ENCODE measurements at places on chromosomes 1 and 21. TPM values are rescaled to one million over a fixed set of nuclear protein-coding genes. Genes with fewer than 3 reads are reported as not detected.

Gene SELL
- not detected for total RNA-seq

Gene MRPL9
- 43.0 TPM for total RNA-seq

Gene OR2T35
- not detected for total RNA-seq

Gene CD52
- 22.3 TPM for total RNA-seq

Gene CSF3R
- 2.5 TPM for total RNA-seq

Gene PADI1
- not detected for total RNA-seq

DNA sequence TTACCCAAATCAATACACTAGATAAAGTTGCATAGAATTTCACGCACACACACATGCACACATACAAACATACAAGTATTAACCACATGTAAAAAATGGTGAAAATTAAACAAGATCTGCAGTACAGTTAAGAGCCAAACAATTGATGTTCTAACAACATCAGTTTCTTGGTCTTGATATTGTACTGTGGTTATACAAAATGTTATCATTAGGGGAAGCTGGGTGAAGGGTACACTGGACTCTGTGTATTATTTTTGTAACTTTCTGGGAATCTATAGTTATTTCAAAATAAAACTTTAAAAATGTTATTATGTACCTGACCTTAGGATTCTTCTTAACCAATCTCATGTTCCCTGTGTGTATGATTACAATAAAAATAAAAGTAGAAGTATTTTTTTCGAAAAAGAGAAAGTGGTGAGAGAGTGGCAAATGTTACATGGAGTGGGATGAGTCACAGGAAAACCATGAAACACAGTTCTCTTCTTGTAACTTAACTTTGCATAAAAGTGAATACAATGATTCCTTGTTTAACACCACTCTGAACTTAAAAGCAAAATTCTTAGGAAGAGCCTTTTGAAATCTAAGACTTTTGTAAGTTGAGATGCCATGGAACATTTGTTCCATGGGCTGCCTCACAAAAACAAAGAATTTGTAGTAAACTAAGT is 101.6 kb upstream of the RUNX1 start:
- H3K4me1 ChIP-seq: no peaks in the 10 kb centered on the region
- no peak overlapping the region for H3K4me3 ChIP-seq
- H3K36me3 ChIP-seq: no peaks in the 10 kb centered on the region
- no peak overlapping the region for H3K27ac ChIP-seq
- DNase-seq: no peak
- H3K27me3 ChIP-seq: no peaks in the 10 kb centered on the region

- no peaks in the 10 kb centered on the region for H3K27me3 ChIP-seq
- H3K4me3 ChIP-seq: no peak overlapping the region
- no peaks in the 10 kb centered on the region for H3K36me3 ChIP-seq
- no peak for DNase-seq
These were observed 12.2 kb downstream of the STYXL2 start for GRCh38 chr1:167106119-167106461.

DNA sequence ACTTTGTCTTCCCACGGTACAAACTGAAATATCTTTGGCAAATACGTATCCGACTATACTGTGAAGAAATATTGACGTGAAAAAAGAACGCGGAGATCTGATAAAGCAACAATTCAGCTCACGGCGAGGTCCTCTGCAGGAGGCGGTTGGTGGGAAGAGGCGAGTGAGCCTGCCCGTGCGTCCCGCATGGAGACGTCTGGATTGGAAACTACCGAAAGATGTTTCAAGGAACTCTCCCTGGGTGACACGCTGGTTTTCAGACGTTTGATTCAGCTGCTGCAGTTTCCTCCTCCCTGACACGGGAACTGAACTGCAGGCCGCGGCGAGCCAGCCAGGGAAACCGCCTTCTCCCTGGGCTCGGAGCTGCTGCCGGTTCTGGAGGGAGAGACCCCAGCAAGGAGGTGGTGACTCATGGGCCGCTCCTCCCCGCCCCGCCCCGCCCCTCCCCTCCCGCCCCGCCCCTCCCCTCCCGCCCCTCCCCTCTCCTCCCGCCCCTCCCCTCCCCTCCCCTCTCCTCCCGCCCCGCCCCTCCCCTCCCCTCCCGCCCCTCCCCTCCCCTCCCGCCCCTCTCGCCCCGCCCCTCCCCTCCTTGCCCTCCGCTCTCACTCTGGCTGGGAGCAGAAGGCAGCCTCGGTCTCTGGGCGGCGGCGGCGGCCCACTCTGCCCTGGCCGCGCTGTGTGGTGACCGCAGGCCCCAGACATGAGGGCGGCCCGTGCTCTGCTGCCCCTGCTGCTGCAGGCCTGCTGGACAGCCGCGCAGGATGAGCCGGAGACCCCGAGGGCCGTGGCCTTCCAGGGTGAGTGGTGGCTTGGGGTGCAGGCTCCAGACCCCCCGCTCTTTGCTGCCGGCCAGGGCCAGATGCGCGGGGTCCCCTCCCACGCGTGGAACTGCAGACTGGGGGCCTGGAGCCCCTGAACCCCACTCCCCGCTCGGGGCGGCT is at the start of gene COL6A1:
Gene COL6A1 (plus strand): TSS at position 620 of the 941 bp plus-strand sequence. CDS start 81 bp downstream, at position 701.
- no peaks in the 10 kb centered on the region for H3K36me3 ChIP-seq
- H3K27me3 ChIP-seq: no peaks in the 10 kb centered on the region
- peak within 1 kb of the TSS; percentile 50 for H3K4me3 ChIP-seq
- peak within 1 kb of the TSS; percentile 51 for H3K27ac ChIP-seq

- no peaks in the 10 kb centered on the region for H3K4me1 ChIP-seq
- DNase-seq: no peak
- H3K4me3 ChIP-seq: no peak overlapping the region
- H3K27ac ChIP-seq: no peak overlapping the region
- no peaks in the 10 kb centered on the region for H3K36me3 ChIP-seq
These were observed 3.7 kb upstream of the MROH9 start for GRCh38 chr1:170931650-170932049.

DNA sequence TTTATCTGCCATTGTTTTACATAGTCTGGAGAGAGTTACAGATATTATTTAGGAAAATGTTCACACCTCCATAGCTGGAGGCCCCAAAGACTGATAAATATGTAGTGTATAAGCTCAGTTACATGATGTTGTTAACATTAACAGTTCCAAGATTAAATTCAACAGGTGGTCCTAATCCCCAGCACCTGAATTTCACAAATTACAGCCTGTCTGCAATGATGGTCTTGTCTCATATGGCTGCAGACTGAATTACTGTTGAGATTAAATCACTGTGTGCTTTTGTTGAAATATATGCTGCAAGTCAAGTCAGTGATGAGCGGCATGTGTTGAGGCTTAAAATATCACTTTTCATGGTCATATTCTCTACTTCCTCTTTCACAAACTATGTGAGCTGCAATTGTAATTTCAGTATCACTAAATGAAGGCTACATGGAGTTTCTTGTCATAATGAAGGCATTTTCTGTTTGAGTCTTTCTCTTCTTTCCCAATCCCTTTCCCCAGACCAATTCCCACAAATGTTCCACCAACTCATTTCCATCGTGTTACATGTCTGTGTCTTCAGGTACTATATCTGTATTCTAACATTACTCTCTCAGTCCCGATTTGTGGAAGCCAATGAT is 4.2 kb downstream of the ST6GALNAC5 start:
- DNase-seq: no peak
- H3K27ac ChIP-seq: no peak overlapping the region
- no peak overlapping the region for H3K4me3 ChIP-seq
- no peaks in the 10 kb centered on the region for H3K4me1 ChIP-seq

GRCh38 chr1:244636488-244637259 is 16.3 kb upstream of the DESI2 start:
- no peak overlapping the region for H3K27ac ChIP-seq
- no peaks in the 10 kb centered on the region for H3K4me1 ChIP-seq
- no peak for DNase-seq
- no peak overlapping the region for H3K4me3 ChIP-seq

DNA sequence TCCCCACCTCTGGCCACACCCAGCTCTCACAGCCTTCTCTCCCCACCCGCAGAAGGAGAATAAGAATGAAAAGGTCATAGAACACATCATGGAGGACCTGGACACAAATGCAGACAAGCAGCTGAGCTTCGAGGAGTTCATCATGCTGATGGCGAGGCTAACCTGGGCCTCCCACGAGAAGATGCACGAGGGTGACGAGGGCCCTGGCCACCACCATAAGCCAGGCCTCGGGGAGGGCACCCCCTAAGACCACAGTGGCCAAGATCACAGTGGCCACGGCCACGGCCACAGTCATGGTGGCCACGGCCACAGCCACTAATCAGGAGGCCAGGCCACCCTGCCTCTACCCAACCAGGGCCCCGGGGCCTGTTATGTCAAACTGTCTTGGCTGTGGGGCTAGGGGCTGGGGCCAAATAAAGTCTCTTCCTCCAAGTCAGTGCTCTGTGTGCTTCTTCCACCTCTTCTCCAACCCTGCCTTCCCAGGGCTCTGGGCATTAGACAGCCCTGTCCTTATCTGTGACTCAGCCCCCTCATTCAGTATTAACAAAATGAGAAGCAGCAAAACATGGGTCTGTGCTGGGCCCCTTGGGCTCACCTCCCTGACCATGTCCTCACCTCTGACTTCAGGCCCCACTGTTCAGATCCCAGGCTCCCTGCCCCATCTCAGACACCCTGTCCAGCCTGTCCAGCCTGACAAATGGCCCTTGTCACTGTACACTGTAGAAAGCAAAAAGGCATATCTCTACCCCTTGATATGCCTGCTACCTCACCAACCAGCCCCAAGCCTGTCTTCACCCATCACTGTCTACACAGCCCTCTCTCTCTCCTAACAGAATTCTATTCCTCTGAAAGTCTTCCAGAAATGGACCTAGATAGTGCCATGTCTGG is 3.2 kb downstream of the S100A9 start:
- H3K27me3 ChIP-seq: no peaks in the 10 kb centered on the region
- no peaks in the 10 kb centered on the region for H3K36me3 ChIP-seq
- no peaks in the 10 kb centered on the region for H3K4me1 ChIP-seq

Measured in Peyer's patch (tissue), 4 donors.